ENCODE measurements at places on chromosomes 11 and 22. TPM values are rescaled to one million over a fixed set of nuclear protein-coding genes. Genes with fewer than 3 reads are reported as not detected.

DNA sequence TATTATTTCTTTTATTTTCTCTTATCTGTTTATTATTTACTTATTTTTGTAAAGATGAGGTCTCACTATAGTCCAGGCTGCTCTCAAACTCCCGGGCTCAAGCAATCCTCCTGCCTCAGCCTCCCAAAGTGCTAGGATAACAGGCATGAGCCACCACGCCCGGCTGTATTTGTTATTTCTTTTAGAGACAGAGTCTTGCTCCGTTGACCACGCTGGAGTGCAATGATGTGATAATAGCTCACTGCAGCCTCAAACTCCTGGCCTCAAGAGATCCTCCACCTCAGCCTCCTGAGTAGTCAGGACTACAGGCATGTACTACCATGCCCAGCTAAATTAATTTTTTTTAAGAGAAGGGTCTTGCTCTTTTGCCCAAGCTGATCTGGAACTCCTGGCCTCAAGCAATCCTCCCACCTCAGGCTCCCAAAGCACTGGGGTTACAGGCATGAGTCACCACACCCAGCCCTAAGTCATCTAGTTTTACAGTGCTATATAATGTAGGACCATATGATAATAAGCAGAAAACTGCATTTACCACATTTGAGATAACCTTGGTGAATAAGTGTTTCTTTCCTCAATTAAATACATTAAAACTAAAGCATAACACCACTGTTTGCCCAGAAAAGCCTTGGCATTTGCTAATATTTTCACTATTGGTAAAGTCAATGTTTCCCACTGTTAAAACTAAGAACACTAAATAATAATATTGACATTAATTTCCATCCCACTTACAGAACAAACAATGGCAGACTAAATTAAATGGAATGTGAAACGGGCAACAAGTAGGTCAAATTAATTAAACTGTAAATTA, 127.5 kb downstream of the SIK3 start:
- H3K4me1 ChIP-seq, result no peaks in the 10 kb centered on the region
- no peak overlapping the region for H3K4me3 ChIP-seq
- H3K27me3 ChIP-seq, result no peaks in the 10 kb centered on the region
- DNase-seq, result no peak
- H3K36me3 ChIP-seq, result no peaks in the 10 kb centered on the region

The OR56A1 gene
- under 0.01 TPM for total RNA-seq

GRCh38 chr22:24529898-24530297, 25.0 kb downstream of the GUCD1 start:
- no peak overlapping the region for H3K4me3 ChIP-seq
- H3K27me3 ChIP-seq, result no peaks in the 10 kb centered on the region
- no peak for DNase-seq
- H3K4me1 ChIP-seq, result peaks cover 5% of the 10 kb centered on the region
- no peaks in the 10 kb centered on the region for H3K36me3 ChIP-seq

GRCh38 chr11:112539741-112540140, 279.1 kb upstream of the PLET1 start:
- no peaks in the 10 kb centered on the region for H3K4me1 ChIP-seq
- DNase-seq, result no peak
- no peak overlapping the region for H3K4me3 ChIP-seq

- H3K4me1 ChIP-seq, result peaks cover 16% of the 10 kb centered on the region
- H3K4me3 ChIP-seq, result no peak overlapping the region
- H3K27ac ChIP-seq, result no peak overlapping the region
- no peaks in the 10 kb centered on the region for H3K36me3 ChIP-seq
- no peak for DNase-seq
These were observed 96.6 kb downstream of the FDX1 start for GRCh38 chr11:110526323-110526722.

DNA sequence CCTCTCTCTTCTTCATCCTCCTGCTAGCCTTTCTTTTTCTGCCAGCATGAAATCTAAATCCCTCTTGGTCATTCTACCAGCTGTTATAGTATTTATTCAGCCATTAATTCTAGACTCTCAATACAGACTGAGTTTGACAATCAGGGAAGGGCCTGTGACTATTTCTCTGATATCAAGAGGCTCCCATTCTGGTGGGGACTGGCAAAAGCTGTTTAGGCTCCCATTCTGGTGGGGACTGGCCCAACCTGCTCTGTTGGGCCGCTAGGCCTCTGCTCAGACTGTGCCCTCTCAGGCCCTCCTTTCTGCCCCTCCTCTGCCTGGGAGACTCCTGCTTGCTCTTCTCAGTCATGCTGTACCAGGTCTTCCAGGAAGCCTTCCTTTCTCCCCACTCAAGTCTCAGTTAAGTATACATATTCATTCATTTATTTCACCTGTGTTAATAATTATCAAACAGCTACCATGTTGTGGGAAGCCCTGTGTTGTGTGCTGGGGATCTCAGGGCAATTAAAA, 323.7 kb upstream of the NARS2 start:
- no peaks in the 10 kb centered on the region for H3K27me3 ChIP-seq
- no peak for DNase-seq
- H3K4me1 ChIP-seq, result no peaks in the 10 kb centered on the region

The MS4A3 gene
- not detected for total RNA-seq
